GM12864 (cell line): ENCODE measurements at places on chromosomes 3 and 15.

GRCh38 chr15:68232449-68232848 lies 2.9 kb upstream of the CLN6 start:
- DNase-seq, result no peak

DNA sequence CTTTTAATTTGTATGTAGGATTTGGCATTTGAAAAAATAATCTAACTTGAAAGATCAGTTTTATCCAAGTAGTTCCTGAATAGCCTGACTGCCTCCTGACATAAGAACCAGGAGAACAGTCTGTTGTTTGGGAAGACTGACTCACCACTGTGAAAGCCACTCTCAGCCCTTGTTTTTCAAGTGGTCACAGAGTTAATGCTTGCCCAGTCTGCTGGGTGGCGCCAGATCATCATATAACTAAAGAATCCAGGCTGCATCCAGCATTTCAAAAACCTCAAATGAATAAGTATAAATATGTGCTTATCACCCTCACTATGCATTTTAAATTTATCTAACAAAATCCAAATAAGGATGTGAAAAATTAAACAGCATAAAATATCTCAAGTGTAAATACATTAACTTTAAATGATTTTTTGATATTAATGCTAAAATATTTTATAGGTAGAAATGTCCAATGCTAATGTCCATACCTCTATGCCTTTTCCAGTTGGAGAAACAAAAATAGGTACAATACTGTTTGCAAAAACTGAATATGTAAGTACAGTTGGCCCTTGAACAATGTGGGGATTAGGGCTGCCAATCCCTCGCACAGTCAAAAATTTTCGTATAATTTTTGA lies 26.9 kb upstream of the ZBBX start:
- DNase-seq, result no peak

GRCh38 chr3:65666448-65667091 lies 372.1 kb downstream of the MAGI1 start:
- DNase-seq, result no peak

GRCh38 chr3:113084777-113085176 lies 94.0 kb downstream of the GTPBP8 start:
- DNase-seq, result no peak

DNA sequence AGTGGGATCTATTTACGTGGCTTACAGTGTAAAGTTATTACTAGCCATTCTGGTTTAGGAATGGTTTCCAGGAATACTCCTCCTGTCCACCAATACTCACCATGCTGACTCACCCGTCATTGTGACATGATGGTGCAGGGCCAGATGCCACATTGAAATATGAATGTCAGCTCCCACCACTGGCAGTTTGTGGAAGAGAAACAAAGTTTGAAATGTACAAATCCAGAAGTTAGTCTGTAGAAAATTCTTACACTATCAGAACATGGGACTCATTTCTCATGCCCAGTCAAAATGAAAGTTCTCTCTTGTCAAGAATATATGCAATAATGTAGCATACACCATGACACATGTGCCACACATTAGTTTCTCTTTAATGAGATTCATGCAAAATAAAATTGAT lies 14.4 kb upstream of the TSPAN3 start:
- no peak for DNase-seq

DNA sequence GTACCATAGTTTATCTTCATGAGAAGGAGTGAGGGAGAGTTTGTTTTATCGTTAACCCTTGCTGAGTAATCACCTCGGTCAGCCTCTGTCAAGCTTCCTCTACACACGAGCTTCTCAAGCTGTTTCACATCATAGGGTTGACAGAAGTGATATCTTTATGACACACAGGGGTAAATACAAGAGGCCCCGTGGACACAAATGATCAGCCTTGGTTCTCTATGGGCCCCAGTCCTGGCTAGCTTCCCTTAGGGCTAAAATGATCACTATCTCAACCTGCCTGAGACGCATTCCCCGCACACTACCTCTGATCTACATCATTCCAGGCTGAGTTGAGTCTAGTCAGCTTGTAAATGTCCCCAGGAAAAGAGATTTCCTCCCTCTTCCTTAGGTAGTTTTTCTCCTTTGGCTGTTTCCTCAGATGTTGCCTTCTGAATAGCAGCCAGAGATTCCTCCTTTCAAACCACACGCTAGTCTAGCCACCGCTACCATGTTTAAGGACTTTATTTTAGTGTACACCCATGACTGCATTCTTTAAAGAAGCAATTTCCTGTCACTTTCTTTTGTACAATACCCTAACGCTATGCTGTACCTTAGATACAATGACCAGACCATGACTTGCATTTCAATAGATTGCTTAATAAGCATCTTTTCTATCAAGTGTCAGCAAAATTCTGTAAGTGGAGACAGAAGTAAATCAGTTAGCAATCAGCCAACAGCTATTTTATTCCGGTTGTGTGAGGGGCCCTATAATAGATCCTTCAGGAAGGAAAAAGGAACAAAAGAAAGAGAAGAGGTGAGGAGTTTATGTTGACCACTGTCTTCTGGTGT lies 35.1 kb upstream of the PPARG start:
- no peak for DNase-seq

DNA sequence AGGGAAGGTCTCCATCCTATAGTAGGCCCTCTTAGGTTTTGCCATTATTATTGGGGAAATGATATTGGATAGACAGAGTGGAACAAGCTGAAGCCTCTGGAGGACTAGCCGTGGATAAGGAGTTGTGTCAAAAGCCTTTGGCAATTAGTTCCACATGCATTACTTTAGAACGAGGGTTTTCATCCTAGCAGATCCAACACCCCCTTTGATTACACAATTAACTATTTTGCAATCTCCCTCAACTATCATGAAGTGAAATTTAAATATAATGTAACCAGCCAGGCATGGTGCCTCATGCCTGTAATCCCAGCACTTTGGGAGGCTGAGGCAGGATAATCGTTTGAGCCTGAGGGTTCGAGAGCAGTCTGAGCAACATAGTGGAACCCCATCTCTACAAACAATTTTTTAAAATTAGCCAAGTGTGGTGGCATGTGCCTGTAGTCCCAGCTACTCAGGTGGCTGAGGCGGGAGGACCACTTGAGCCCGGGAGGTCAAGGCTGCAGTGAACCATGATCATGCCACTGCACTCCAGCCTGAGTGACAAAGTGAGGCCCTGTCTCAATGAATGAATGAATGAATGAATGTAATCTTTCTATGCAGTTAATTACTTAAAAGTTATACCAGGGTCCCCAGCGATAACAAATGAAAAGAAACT lies 56.8 kb downstream of the PXYLP1 start:
- no peak for DNase-seq

GRCh38 chr15:96126859-96127258 lies 203.6 kb upstream of the NR2F2 start:
- DNase-seq, result no peak

GRCh38 chr3:61158667-61159066 lies 92.6 kb downstream of the FHIT start:
- no peak for DNase-seq

DNA sequence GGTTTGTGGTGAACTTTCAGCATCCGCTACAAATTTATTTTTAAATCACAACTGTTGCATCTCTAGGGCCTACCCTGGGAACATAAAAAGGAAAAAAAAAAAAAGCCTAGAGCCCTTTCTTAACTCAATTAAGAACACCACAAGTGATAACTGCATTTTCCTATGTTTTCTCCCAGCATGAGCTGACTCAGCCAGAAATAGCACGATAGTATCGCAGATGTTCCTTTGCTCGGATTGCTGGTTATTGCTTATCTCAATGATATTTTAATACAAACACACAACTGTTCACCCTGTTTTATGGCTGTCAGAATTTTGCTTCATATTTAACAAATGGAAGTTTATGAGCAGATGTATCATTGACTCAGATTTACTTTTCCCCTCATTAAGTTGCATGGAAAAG lies 251.8 kb upstream of the SUCLG2 start:
- DNase-seq, result no peak

DNA sequence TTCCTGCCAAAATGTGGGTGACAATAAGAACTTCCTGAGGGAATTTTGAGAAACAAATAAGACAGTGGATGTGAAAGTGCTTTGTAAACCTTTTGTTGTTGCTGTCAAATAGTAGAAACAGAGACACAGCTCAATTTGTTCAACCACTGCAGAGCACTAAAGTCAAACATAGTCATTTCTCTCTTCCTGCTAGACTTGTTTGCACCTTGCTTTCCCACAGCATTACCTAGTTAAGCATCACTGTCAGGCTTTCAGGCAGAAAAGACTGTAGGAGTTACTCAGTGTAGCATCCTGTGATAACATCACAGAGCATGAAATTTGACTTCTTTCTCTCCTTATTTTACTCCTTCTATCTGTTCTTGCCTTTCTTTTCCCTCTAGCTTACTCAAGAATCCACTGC lies 27.1 kb downstream of the SLC12A1 start:
- no peak for DNase-seq

DNA sequence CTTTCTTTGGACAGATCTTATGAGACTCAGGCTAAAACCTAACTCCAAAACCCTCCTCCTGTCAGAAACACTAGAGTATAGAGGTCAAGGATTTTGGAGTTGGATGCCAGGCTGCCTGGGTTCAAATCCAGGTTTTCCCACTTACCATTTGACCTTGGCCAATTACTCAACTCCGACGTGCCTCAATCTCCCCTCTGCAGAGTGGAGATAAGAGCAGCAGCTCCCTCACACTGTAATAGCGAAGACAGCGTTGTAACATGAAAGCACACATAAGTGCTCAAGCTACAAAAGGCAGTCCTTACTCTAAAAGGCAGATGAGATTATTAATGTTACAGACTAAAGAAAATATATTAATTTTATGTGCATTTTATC lies 90.1 kb downstream of the IGF2BP2 start:
- no peak for DNase-seq

DNA sequence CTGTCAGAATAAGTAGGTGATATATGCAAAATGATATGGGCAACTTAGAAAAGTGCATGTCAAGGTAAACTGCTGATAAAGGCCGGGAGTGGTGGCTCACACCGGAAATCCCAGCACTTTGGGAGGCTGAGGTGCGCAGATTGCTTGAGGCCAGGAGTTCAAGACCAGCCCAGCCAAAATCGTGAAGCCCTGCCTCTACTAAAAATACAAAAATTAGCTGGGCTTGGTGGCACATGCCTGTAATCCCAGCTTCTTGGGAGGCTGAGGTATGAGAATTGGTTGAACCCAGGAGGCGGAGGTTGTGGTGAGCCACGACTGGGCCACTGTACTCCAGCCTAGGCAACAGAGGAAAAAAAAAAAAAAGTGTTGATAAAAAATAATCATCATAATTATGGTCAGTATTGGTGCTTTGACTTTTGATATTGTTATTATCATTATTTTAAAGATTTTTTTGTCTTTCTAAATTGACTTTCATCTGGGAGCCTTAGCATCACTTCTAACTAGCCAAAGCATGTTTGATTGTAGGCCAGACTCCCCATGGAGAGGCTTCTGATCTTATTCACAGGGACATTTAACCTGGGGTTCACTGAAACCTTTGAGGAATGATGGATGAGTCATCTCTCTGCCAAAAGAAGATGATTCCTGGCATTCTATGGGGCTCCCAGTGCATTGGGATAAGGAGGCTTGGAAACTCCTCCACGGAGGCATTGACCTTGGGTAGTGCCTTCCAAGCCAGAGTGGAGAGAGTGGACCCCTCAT lies 5.6 kb downstream of the ZBTB38 start:
- DNase-seq, result no peak

DNA sequence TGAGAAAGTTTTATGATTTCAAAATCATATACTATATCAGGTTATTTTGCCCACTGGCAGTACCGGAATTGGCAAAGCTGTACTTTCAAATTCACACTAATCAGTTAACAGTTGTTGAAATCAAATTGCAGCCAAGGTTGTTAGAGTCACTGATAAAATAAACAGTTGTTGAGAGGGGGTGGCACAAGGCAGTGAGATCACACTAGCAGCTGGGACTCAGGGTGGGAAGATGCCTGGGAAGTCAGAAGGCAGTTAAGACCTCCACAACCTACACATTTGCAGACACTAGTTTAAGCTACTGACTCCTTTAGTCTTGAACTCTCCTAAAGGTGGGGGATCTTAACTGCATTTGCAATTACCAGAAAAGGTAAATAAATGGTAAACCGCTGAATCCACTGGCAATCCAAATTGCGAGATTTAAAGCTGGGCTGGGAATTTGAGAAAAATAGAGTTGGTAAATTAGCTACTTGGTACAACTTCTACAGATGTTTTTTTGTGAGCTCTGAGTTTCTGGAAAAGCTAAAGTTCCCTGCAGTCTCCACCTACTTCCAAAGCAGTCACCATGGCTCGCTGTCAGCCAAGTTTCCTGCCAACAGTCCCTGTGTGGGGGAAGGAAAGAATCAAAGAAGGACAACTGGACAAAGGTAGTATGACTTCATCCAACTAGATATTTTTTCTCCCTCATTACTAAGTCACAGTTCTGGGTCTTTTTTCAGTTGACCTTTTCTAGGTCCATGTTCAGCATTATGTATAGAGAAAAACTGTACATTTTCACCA lies 105.7 kb downstream of the ZNF385D start:
- no peak for DNase-seq

- DNase-seq, result no peak
Measured at GRCh38 chr3:138718849-138719248, 110.3 kb downstream of the FAIM start.

DNA sequence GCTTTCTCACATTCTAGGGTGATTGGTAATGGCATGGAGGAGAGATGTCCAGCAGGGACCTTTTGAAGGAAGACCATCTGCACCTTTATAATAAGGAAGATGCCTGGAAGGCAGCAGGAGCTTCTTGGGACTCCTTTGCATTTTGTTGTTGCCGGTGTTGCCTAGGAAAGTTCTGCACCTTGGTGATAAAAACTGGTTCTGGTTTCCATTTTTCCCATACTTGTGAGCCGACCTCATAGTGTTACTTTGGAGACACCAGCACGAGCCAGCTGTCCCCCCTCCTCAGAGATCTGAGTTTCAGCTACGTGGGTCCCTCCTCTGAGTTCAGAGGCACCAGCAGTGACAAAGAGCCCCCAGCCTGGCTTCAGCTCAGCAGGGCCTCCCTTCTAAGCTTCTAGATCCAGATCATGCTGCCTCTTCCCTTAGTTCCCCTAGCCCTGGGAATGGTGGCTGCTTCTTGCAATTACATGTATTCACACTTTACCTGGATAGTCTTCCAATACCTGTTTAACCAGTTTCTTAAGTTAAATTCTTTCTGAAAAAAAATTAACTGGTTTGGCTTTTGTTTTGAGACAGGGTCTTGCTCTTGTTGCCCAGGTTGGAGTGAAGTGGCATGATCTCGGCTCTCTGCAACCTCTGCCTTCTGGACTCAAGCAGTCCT lies 18.0 kb upstream of the FSTL1 start:
- DNase-seq, result no peak

- no peak for DNase-seq
Measured at GRCh38 chr3:184166671-184167070, 8.0 kb upstream of the AP2M1 start.

DNA sequence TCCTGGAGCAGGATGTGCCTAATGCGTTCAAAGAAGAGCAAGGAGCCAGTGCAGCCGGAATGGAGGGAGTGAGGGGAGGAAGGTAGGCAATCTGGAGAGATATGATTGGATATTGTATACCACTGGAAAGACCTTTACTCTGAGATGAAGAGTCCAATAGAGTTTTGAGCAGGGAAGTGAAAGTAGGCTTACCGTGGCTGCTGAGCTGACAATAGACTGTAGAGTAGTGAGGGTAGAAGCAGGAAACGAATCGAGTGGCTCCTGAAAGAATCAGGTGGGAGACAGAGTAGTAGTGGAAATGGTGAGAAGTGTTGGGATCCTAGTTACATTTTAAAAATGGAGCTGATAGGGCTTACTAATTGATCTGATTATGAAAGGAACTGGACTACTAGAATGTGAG lies 51.8 kb upstream of the NUDT16 start:
- DNase-seq, result no peak

GRCh38 chr15:23835953-23836352 lies 148.8 kb upstream of the NDN start:
- no peak for DNase-seq

GRCh38 chr3:117706037-117706436 lies 996.5 kb downstream of the TUSC7 start:
- no peak for DNase-seq

GRCh38 chr3:30655187-30655812 lies 48.9 kb downstream of the TGFBR2 start:
- DNase-seq, result no peak
